ENCODE measurements at places on chromosomes 3 and 15.
A peak's percentile ranks its signal among the peaks of the same experiment; 100 is the strongest.

- no peak for DNase-seq
These were observed 79.7 kb upstream of the RASGRF1 start for GRCh38 chr15:79170256-79170664.

DNA sequence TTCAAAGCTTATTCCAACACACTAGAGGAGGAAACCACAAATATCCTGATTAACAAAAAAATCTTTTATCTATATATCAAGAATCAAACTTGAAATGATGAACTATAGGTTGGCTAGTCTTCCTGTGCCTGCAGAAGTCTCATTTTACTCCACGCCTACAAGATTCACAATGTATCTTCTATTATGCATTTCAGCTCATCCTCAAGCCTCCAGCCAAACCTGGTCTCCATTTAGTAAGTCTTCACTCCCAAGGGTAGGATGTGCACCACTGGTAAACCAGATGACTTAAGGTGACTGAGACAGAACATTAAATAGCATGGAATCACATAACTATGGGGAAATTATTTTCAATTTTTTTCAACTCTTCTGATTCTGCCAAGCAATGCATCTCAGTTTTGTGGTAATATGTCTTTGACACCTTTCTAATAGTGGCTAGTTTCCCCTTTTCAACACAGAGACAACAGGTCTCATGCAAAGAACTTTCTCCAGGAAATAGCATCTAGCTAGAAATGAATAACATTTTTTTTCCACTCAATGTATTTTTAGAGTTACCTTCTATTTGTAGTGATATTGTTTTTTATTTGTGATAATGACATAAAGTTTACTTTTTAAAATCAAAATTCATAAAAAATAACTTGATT is 166.9 kb downstream of the TNIK start:
- no peak for DNase-seq

DNA sequence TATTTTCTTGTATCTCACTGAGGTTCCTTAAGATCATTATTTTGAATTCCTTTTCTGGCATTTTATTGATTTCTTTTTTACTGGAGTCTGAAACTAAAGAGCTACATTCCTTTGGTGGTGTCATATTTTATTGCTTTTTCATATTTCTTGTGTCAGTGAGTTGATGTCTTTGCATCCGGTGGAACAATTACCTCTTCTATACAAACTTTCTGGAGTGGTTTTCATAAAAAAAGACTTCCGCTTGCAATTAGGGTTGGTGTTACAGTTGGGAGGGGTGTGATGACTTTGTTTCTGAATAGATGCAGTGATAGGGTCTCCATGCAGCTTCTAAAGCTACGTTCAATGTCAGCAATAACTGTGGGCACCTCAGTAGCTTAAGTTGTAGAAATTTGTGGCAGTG is 181.7 kb downstream of the LPP start:
- DNase-seq, result no peak

GRCh38 chr3:50238549-50239026 is 2.6 kb downstream of the GNAI2 start:
- DNase-seq, result no peak

- DNase-seq, result no peak
These were observed 86.5 kb downstream of the ST6GAL1 start for GRCh38 chr3:187016639-187017345.

GRCh38 chr3:5122741-5123706 is 932 bp downstream of the ARL8B start:
- DNase-seq, result peak; percentile 25

DNA sequence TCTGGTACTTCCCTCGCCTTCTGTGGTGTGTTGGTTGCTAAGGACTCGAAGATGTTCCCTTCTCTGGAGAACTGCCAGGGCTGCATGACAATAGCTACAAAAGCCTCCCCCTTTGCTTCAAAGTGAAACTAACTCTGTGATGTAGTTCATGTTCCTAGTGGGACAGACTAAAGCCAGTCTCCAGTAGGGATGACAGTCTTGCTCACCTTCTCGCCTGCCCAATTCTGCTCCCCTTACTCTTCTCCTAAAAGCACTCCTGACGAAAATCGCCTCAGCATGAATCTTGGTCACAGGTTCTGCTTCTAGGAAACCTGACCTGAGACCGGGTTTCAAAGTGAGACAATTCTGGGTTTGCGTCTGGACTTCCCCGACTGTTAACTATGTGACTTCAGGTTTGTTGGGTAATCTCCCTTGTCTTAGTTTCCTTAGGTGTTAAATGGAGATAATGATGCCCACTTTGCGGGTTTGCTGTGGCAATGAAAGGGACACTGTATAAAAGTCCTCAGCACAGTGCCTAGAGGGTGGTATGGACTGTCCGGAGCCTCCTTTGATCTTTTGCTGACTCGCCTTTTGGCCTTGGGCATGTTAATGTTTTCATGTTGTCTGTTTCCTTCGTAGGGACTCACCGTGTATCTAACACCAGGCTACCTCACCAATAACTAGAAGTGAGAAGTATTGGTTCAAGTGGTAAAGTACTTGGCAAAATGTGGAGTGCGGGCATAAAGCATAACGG is 24.9 kb upstream of the THRB start:
- DNase-seq, result peak; percentile 32

DNA sequence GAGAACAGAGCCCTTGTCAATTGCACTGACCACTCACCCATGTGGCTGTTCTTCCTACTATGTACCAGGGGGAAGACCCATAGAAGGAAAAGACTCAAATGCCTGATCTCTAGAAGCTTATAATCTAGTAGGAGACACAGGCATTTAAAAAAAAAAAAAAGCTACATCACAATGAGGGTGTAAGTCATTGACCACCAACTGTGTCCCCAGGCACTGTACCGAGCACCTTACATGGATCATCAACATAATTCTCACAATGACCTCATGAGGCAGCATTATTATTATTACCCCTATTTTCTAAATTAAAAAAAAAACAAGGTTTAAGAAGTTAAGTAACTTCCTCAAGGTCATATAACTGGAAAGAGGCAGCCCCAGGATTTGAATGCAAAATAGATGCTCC is 247.4 kb downstream of the SHOX2 start:
- DNase-seq, result no peak

DNA sequence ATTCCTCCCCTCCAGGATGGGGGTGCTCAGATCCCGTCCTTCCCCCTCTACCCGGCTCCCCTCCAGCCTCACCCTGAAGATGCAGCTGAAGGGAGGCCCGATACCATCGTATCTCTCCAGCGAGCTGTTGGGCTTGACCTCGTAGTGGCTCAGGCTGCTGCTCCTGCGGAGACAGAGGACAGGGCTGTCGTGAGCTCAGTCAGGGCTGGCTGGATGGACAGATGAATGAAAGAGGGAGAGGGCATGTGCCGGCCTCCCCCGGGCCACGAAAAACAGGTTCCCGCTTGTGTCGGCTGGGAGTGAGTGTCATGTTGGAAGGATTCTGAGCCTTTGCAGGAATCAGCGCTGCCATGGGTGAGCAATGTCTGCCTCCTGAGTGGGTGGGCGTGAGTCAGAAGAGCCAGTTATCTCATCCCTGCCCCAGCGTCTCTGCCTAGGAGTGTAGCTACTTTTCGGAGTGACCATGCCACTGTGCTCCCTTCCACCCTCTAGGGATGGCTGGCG is 35.2 kb downstream of the FEM1B start:
- DNase-seq, result no peak

GRCh38 chr3:37762286-37762685 is 99.4 kb upstream of the CTDSPL start:
- no peak for DNase-seq

- DNase-seq, result peak; percentile 35
These were observed 735 bp downstream of the GOLGA8B start for GRCh38 chr15:34582461-34583371.

- DNase-seq, result no peak
These were observed 7.1 kb downstream of the ATP2C1 start for GRCh38 chr3:130900959-130901358.

DNA sequence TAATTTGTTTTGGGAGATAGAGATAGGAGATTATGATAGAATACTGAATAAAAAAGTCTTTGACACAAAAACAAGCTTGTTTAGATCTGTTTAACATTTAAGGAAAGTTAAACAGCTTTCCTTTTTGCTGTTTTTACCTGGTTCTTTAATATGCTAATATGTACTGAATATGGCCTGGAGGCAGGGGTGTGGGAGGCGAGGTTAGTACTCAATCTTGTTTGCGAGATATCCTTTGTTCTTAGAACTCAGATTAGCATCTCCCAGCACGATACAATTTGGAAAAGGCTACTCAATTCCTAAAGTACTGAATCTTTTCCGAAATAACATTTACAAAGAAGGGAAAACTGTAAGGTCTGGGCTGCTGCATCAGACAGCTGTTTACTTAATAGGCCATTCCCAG is 40.8 kb upstream of the ST3GAL6 start:
- DNase-seq, result peak; percentile 32

GRCh38 chr15:95558131-95558530 is 772.4 kb upstream of the NR2F2 start:
- DNase-seq, result no peak

DNA sequence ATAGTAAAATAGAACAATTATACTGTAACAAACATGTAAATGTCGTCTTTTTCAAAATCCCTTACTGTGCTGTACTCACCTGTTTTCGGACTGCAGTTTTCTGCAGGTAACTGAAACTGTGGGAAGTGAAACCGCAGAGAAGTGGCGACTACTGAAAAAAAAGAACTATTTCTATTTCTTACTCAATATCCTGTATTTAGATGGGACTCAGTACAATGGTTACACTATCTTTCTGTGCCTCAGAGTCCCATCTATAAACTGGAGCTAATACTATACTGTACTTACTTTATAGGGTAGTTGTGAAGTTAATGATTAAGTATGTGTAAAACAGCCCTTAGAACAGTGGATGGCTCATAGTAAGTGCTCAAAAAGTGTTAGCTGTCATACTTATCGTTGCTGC is 14.3 kb upstream of the P2RY12 start:
- no peak for DNase-seq

DNA sequence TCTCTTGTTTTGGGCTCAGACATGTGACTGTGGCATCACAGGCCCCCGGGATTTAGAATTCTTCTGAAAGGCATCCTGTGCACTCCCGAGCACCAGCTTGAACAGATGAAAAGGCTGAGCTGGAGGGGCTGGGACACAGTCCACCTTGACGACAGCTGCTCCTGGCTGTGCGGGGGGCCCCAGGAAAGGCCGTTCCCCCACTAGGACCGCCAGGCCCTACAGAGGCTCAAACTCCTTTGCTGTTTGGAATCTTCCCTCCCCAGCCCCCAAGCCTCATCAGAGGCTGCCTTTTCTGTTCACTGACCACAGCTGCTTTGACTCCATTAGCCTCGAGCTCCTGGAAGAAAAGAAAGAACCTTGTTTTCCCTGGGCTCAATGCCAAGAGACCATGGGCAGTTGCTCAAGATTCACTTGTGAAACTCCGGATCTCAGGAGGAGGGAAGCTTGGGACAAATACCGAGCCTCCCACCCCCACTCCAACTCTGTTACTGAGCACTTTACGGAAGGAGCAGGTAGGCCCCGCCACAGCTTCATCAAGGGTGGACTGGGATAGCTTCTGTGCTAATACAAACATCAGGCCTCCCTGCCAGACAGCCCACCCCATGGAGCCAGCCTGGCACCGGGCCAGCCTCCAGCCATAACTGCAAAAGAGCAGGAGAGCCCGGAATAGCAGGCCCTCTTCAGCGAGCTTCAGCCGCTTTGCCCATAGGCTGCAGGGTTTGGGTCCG is 15.7 kb downstream of the CIDEC start:
- no peak for DNase-seq

- no peak for DNase-seq
These were observed 16.9 kb upstream of the IGSF10 start for GRCh38 chr3:151477591-151478334.

DNA sequence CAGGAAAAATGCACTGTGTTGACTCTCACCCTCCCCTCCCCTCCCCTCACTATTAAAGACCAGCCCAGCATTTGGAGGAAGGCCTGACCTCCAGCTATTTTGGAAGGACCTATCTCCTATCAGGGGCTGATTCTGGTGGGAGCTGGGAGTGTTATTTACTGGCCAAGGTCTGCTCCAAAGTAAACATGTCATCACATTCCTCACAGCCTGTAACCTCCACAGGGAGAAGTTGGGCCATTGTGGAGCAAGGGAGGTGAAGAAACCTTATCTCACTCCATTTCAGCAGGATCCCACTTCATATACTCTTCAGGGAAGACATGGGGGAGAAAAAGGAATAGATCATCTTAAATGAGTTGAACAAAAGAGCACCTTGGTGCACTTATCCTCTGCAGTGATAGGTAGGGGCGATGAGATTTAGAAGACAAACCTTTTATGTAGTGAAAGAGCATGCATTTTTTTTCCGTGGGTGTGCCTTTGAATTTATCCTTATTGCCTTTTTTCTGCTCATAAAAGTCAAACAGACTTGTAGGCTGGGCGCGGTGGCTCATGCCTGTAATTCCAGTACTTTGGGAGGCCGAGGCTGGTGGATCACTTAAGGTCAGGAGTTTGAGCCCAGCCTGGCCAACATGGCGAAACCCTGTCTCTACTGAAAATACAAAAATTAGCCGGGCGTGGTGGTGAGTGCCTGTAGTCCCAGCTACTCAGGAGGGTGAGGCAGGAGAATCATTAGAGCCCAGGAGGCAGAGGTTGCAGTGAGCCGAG is 15.6 kb upstream of the FLNB start:
- no peak for DNase-seq

GRCh38 chr3:130686833-130687232 is 59.8 kb downstream of the PIK3R4 start:
- DNase-seq, result no peak

DNA sequence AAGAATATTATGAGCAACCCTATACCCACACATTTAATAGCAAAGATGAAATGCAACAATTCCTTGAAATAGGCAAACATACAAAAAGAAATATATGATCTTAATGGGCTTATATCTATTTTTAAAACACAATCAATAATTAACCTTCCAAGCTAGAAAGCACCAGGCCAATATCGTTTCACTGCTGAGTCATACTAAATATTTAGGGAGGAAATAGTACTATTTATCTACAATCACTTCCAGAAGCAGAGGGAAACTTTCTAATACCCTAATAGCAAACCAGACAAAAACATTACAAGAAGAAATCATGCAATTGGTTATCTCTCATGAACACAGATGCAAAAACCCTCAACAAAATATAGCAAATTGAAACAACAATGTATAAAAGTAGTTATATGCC is 207.8 kb downstream of the MTHFS start:
- no peak for DNase-seq

DNA sequence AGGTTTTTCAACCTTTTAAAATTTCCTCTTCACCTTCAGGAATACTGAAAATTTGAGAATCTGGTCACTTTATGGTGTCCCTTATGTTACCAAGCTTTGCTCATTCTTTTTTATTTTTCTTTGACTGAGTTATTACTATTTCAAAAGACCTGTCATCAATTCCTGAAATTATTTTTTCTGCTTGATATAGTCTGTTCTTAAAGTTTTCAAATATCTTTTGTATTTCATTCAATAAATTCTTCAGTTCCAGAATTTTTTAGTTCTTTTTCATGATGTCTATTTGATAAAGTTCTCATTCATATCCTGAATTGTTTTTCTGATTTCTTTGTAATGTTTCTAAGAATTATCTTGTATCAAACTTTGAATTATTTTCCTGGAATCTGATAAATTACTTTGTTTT is 63.9 kb downstream of the UQCC5 start:
- no peak for DNase-seq

Data from WTC11 (cell line).